ENCODE measurements at places on chromosomes 2 and 18. TPM values are rescaled to one million over a fixed set of nuclear protein-coding genes. Genes with fewer than 3 reads are reported as not detected.

The RNASEH1 gene
- polyA plus RNA-seq: 35.2 TPM

The RTP5 gene
- polyA plus RNA-seq: not detected

The GAD1 gene
- not detected for polyA plus RNA-seq

The PMAIP1 gene
- polyA plus RNA-seq: 89.4 TPM

The SCN9A gene
- polyA plus RNA-seq: not detected

The LYPD6 gene
- polyA plus RNA-seq: not detected

Data from IgD-negative memory B cell (primary cell).